H9 (cell line): ENCODE measurements at places on chromosomes 3 and 15.

DNA sequence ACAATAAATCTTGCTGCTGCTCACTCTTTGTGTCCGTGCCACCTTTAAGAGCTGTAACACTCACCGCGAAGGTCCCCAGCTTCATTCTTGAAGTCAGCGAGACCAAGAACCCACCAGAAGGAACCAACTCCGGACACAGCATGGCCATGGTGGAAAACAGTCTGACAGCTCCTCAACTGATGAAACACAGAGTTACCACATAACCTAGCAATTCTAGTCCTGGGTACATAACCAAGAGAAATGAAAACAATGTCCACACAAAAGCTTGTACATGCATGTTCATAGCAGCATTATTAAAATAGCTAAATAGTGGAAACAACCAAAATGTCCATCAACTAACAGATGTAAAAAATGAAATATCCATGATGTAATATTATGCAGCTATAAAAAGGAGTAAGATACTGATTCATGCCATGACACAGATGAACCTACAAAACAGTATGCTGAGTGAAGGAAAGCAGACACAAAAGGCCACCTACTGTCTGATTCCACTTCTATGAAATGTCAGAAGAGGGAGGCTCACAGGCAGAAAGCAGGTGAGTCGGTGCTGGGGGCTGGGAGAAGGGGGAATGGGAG lies 36.8 kb downstream of the VGLL4 start:
- DNase-seq: no peak

DNA sequence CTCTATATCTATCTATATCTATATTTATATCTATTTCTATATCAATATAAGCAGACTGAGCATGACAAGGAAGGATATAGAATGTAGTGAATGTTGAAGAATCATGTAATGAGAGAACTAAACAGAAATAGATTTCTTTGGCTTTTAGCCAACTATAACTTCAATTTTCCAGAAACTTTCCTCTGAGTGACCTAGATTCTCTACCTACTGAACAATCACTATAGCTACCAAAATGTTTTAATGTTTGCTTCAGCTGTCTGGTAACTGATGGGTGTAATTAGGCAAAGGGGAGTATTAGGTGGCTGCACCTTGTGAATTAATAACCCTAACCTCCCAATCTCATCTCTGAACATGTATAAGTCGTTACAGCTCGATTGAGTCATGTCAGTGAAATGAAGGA lies 76.4 kb upstream of the ROBO1 start:
- no peak for DNase-seq

- DNase-seq: no peak
Measured at GRCh38 chr15:29612701-29613100, 209.6 kb downstream of the TJP1 start.

DNA sequence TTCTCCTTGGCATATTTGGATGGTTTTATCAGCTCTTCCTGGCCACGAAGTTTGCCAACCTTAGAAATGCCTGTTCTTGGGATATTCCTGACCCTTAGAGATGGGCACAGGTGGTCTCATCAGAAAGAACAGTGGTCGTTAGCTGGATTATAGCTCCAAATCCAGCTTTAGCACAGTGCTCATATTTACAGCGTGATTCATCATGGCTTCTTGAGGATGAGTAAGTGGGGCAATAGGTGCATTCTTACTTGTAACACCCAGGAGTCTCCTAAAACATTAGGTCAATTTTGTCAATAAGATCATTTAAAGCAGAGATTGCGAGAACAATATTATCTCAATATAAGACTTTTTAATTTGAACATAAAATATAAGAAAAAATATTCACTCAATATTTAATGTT lies 191.9 kb downstream of the GABRB3 start:
- DNase-seq: no peak

GRCh38 chr15:51641490-51642130 lies 19.0 kb upstream of the DMXL2 start:
- DNase-seq: no peak
